Hematopoietic multipotent progenitor cell treated with erythropoietin and hydrocortisone succinate and interleukin-3 and kit ligand, for 8 days (in vitro differentiated cells): ENCODE measurements at places on chromosomes 13 and 19.

DNA sequence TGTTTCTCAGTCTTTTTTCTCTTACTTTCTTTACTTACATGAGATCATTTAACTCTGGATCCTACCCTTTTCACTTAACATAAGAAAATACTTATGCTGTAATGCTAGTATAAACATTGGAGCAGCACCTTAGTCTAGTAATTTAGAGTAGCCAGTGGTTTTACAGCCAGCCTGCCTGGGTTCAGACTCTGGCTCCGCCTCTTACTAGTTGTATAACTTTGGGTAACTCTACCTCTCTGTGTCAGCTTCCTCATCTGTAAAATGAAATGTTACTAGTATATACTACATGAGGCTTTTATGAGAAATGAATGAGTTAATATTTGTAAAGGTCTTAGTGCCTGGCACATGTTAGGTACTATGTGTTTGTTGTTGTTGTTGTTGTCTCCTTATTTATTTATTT lies 5.6 kb downstream of the CDADC1 start:
- no peak for DNase-seq

DNA sequence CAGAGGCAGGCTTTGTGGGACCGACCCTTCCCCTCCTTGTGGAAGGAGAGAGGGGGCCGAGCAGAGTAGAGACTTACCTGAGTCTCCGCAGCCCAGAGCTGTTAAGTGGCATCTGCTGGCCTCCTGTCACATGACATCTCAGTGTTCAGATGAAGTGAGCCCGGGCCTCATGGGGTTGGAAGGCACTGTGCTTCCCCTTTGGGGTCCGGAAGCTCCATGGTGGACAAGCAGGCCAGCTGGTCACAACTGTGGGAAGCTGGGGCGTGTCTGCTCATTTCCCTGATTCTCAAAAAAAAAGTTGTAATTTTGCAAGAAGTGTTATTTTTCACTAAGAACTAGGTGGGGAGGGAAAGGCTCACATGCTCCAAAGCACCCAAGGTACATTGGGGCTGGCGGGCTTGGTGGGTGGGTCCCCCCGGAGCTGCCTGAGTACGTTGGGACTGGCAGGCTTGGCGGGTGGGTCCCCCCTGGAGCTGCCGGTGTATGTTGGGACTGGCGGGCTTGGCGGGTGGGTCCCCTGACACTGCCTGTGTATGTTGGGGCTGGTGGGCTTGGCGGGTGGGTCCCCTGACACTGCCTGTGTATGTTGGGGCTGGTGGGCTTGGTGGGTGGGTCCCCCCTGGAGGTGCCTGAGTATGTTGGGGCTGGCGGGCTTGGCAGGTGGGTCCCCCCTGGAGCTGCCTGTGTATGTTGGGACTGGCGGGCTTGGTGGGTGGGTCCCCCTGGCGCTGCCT lies 18.2 kb upstream of the DCUN1D2 start:
- no peak for DNase-seq

DNA sequence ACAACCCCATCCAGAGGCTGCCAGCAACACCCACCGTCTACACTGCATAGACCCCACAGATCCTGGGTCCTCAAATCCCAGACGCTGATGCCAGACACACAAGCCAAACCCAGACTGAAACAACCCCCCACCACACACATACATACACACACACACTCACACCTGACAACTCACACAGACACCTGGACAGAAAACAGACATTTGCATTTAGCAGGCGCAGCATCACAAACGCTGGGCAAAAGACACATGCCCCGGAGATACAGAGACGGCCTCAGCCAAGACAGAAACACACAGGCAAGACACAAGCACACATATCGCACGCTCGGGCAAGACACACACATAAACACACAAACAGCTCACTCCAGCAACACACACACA lies 1.3 kb downstream of the BBC3 start:
- peak; percentile 61 for DNase-seq

- no peak for DNase-seq
These were observed 9.0 kb downstream of the CIB3 start for GRCh38 chr19:16164222-16164890.

GRCh38 chr19:29530540-29531457 lies 5.0 kb downstream of the VSTM2B start:
- DNase-seq = no peak

GRCh38 chr19:55621673-55622231 lies 2.6 kb downstream of the ZNF784 start:
- no peak for DNase-seq

DNA sequence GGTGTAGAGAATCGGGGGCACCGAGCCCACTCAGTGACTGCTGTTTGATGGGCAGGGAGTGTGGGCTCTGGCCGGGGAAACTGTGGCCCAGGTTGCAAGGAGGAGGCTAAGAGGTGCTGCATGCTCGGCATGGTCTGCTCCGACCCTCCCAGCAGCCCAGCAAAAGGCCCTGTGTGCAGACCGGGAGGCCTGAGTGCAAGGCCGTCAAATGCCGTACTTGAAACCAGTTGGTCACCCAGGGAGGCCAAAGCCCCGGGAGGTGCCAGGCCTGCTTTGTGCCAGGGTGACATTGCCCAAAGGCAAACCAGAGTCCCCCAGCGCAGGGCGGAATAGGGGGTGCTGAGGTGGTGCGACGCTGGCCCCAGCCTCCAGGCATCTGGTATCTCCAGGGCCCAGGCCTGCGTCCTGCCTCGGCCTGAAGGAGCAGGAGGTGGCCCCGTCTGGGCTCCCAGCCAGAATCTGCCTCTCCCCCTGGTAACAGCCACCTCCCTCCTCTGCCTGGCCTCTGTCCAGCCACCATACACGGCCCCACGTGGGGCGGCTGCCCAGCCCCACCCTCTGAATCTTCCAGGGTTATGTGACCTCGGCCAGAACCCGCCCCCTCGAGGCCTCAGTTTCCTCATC lies 4.0 kb downstream of the PIK3R2 start:
- DNase-seq = peak; percentile 99

- DNase-seq = no peak
These were observed 38.8 kb downstream of the CCDC169 start for GRCh38 chr13:36258831-36259230.

GRCh38 chr13:71169180-71169579 lies 697.8 kb downstream of the DACH1 start:
- DNase-seq = no peak

DNA sequence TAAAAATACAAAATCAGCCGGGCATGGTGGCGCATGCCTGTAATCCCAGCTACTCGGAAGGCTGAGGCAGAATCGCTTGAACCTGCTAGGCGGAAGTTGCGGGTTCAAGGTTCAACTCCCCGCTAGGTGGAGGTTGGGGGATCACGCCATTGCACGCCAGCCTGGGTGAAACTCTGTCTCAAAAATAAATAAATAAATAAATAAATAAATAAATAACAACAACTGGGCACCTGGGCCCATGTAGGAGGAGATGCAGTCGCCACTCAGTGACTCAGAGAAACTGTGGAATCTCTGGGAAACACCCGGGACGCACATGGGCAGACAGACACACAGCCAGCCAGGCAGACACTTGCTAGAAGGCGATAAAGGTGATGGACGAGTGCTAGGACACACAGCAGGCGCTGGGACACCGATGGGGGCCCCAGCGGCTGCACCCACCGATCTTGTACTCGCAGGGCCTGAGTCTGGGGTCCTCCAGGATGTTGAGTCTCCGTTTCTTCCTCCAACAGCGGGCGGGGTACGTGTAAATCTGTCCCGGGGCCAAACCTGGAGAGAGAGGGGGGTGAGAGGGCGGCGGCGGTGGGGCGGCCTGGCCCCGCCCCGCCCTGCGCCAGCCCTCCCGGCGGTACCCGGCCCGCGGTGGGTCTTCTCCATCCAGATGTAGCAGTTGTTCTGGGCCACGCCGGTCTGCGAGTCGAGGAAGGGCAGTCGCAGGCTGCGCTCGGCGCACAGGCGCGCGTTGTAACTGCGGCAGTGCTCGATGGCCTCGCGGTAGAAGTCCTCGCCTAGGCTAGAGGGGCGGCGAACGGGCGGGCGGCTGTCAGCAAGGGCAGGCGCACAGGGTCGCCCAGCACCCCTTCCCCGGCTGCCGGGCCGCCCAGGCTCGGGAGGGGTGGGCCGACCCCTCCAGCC lies 1.8 kb downstream of the DPF1 start:
- no peak for DNase-seq

DNA sequence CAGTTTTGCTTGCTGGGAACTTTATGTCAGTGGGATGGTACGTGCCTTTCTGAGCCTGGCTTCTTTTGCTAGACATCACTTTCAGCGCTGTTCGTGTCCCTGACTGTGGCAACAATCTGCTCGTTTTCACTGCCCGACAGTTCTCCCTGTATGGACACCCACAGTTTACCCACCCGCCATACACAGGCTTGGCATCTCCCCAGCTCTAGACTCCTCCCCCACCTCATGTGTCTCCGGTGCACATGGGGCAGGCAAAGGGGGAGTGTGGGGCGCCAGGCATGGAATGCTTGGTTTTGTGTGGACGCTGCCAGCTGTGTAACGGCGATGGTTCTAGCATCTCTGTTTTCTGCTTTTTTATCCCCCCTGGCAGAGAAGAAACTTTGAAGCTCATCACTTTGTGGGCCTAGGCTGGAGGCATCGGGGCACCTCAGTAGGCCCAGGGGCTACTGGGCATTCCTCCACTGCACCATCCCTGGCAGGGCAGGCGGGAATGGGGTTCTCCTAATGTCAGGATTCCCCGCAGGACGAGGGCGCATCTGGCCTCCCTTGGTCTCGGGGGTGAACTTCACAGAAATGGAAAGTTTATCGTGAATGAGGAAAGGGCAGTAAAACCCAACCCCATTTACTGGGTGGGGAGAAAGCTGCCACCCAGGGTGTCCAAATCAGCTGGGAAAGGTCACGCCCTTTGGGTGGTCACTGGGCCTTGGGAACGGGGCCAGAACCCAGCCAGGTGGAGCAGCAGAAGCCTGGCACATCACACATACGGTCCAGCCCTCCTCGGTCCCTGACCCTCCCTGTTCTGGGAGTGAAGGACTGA lies 60.8 kb downstream of the CEBPG start:
- DNase-seq = no peak

GRCh38 chr13:113422807-113423519 lies 30.3 kb downstream of the ADPRHL1 start:
- no peak for DNase-seq

GRCh38 chr13:28376604-28377003 lies 118.3 kb downstream of the FLT1 start:
- DNase-seq = peak; percentile 20

DNA sequence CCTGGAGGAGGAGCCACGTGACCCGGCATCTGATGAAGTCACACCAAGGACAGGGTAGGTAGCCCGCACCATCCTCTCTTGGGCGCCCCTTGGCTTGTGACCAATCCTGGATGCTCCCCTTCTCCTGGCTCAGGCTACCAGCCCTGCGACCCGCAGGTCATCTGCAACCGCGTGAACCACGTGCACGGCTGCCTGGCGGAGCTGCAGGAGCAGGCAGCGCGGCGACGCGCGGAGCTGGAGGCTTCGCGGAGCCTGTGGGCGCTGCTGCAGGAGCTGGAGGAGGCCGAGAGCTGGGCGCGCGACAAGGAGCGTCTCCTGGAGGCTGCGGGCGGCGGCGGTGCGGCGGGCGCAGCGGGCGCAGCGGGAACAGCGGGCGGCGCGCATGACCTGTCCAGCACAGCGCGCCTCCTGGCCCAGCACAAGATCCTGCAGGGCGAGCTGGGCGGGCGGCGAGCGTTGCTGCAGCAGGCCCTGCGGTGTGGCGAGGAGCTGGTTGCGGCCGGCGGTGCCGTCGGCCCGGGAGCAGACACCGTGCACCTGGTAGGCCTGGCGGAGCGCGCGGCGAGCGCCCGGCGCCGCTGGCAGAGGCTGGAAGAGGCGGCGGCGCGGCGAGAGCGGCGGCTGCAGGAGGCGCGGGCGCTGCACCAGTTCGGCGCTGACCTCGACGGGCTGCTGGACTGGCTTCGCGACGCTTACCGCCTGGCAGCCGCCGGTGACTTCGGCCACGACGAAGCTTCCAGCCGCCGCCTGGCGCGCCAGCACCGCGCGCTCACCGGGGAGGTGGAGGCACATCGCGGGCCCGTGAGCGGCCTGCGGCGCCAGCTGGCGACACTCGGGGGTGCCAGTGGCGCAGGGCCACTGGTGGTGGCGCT lies 45.9 kb downstream of the SPTBN4 start:
- DNase-seq = no peak

GRCh38 chr19:43997631-43998290 lies 5.0 kb upstream of the ZNF230 start:
- DNase-seq = no peak

GRCh38 chr13:80454245-80454644 lies 113.3 kb upstream of the SPRY2 start:
- peak; percentile 63 for DNase-seq

- DNase-seq = no peak
These were observed 679.3 kb upstream of the PCDH20 start for GRCh38 chr13:62094932-62095331.

GRCh38 chr13:41434831-41435520 lies 22.4 kb upstream of the RGCC start:
- no peak for DNase-seq

DNA sequence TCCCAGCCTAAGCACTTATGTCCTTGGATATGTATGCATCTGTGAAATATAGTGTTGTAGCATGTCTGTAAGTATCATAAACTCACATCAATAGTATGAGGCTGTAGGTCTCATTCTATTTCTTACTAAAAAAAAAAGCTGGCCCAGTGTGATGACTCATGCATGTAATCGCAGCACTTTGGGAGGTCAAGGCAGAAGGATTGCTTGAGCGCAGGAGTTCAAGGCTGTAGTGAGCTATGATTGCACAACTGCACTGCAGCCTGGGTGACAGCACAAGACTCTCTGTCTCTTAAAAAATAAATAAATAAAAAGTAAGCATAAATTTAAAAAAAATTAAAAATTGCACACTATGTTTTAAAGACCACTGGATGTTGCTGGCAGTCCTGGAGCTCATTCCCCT lies 79.1 kb upstream of the SPATA13 start:
- no peak for DNase-seq

GRCh38 chr19:40305403-40305802 lies 20.3 kb upstream of the AKT2 start:
- peak; percentile 92 for DNase-seq

- no peak for DNase-seq
These were observed 4.6 kb downstream of the FBXO17 start for GRCh38 chr19:38970664-38971532.

- peak; percentile 22 for DNase-seq
These were observed 676 bp upstream of the POLRMT start for GRCh38 chr19:633786-634639.

GRCh38 chr19:30781519-30781918 lies 409.3 kb downstream of the ZNF536 start:
- DNase-seq = no peak

- peak; percentile 32 for DNase-seq
These were observed 65.3 kb upstream of the ZNF681 start for GRCh38 chr19:23823952-23824389.

DNA sequence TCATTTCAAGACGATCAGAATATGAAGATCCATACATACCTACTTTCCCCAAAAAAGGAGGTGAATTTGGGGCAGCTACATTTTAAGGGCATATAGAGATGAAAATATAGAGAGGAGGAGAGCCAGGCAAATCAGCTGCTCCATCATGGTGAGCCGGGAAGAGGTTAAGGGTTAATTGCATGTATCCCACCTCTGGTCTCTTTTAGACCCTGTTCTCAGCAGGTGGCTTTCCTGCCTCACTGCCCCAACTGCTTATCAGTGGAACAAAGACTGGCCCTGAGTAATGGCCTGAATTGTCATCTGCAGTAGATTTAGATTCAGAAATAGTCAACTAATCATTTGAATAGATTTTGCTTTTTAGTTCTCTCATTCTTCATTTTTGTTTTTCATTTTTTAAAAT lies 206.6 kb downstream of the SPRY2 start:
- DNase-seq = no peak
